NCI-H774 (cell line): ENCODE measurements at places on chromosomes 1 and 21.

- no peak for DNase-seq
Observed at GRCh38 chr1:109630898-109631512, 11.4 kb downstream of the AMPD2 start.

- DNase-seq = peak; percentile 2
Observed at GRCh38 chr1:28359592-28360239, 9.8 kb upstream of the PHACTR4 start.

- DNase-seq = no peak
Observed at GRCh38 chr1:25103164-25103795, 129.0 kb downstream of the SYF2 start.

- peak; percentile 75 for DNase-seq
Observed at GRCh38 chr1:175172503-175172902, 20.1 kb downstream of the KIAA0040 start.

GRCh38 chr1:54377040-54377691 lies 29.0 kb downstream of the SSBP3 start:
- no peak for DNase-seq

GRCh38 chr1:204169858-204170257 lies 3.7 kb upstream of the REN start:
- no peak for DNase-seq
